Activated CD4-positive, alpha-beta T cell treated with anti-CD3 and anti-CD28 coated beads, Interleukin-2, amount 50 U/mL, for 24 hours (primary cell): ENCODE measurements at places on chromosomes 6 and 20.

- DNase-seq: no peak
These were observed 339.7 kb downstream of the TBC1D32 start for GRCh38 chr6:120994573-120994967.

- DNase-seq: no peak
These were observed 260.8 kb downstream of the ZFAND3 start for GRCh38 chr6:38080360-38080759.

- no peak for DNase-seq
These were observed 5.6 kb downstream of the CD93 start for GRCh38 chr20:23080521-23080920.

DNA sequence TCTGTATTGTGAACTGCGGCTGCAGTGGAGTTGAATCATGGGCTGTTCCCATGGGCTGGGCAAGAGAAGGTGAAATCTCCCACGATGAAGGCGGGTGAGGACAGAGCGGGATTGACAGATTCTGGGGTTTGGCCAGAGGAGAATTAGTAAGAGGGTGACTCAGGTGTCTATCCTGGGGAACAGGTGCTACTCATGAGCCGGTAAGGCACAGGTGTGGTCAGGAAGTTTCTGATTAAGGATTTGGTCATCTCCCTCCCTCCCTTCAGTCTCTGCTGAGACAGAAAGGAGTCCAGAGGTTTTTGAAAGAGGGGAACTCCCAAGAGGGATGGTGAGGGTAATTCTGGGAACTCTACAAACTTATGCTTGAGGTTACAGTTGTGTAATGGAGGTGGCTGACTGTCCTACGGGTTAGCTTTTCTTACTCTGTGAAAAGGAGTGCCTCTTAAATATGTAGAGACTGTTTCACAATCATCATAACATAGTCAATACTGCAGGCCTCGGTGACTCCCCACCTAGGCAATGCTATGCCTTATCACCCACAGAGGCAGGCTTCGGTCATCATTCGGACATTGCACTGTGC lies 31.5 kb downstream of the SERPINB1 start:
- DNase-seq: no peak

- DNase-seq: no peak
These were observed at the start of gene NRSN1 for GRCh38 chr6:24125980-24126379. NRSN1 (plus strand) TSS chr6:24126215; CDS start chr6:24134328, 8,113 bp downstream.

- DNase-seq: no peak
These were observed 40.2 kb upstream of the CD83 start for GRCh38 chr6:14077193-14077867.

- DNase-seq: no peak
These were observed 28.7 kb upstream of the EDN1 start for GRCh38 chr6:12261502-12261901.

DNA sequence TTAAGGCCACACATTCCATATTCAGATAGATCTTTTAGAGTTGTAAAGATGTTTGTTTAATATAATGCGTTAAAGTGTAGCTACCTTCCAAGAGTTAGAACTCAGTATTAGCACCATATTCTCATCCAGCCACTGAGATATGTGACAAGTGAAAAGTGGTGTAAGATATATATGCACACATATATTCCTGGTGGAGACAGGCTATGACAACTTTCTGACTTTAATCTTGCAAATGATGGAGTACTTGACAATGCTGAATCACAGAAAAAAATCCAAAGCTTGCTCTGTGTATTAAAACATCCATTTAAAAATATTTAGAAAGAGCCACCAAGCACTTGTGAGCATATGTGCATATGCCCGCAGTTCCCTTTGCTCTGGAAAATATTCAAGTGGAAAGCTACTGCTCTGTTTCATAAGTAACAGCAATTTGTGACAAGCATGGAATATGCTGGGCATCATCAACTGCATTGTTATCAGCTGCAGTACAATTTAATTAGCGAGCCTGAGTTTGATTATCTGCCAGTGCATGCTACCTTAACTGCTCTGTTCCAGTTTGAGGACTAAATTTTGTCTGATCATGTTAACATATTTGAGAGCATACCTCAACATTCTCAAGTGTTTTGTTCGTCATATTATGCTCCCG lies 64.8 kb downstream of the VIP start:
- DNase-seq: no peak

GRCh38 chr6:23308166-23308565 lies 738.8 kb downstream of the HDGFL1 start:
- DNase-seq: no peak

GRCh38 chr6:140671926-140672325 lies 1297.5 kb upstream of the CITED2 start:
- DNase-seq: no peak

GRCh38 chr6:148989585-148989984 lies 242.8 kb downstream of the UST start:
- no peak for DNase-seq

- DNase-seq: no peak
These were observed 47.2 kb upstream of the CCN2 start for GRCh38 chr6:131998255-131998982.

- no peak for DNase-seq
These were observed 157.5 kb downstream of the TRMT11 start for GRCh38 chr6:126143761-126144251.

DNA sequence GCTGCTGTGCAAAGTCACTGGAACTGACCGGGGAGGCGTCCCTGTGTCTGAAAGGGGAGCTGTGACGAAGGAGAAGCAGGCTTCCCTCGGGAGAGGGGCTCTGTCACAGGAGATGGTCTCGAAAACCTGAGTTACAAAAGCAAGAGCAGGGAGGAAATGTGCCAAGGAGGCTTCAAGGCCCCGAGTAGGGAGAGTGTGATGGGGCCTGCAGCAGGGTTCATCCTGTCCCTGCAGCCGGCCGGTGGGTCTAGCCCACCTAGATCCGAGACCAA lies 16.7 kb downstream of the DYNLT1 start:
- DNase-seq: no peak

DNA sequence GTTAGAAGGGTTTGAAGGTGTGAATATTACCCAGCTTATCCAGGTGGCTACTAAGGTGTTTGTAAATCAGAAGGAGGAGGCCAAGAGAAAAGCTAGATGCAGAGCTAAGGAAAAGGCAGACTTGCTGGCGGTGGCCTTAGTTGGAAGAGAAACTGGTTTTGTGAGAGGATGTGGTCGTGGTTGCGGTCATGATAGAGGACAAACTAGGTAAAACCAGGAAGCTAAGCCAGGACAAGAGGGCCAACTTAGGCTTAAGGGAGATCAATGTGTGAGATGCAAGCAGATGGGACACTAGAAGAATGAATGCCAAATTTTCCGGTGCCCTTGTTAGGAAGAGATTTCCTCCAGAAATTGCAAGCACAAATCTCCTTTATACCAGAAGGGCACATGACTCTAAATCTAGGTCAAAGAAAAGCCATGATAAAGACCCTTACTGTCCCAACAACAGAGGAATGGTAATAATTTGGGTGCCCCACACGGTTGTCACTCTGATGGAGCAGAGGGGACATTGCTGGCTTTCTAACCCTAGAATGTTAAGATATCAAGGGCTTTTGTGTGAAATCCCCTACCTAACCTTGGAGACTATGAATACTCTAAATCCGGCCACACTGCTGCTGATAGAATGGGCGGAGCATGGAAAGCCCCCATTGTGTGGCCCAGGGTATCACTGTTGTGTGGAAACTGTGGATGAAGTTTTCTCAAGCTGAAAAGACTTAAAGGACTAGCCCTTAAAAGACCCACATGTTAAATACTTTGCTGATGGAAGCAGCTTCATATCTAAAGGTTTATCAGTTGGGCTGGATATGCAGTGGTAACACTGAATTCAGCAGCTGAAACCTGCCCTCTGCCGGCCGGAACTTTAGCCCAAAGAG lies 7.8 kb downstream of the IL22RA2 start:
- no peak for DNase-seq

GRCh38 chr6:36766399-36766945 lies 68.8 kb downstream of the RAB44 start:
- no peak for DNase-seq

DNA sequence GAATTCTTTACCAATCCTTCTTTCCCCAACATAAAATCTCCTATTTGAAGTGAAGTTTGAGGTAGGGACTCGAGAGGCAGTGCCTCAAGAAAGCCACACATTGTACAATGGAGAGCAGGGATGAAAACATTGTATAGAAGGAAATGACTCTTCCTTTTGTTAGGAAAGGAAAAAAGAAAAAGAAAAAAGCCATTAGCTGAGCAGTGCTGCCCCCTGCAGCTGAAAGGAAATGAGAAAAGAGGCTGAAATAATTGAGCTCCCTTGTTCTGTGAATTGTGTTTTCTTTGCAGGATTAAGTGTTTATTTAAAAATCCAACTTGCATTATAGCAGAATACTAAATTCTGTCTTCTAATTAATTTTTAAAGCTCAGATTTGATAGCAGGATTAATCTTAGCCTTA lies 162.9 kb upstream of the SASH1 start:
- no peak for DNase-seq

- no peak for DNase-seq
These were observed 84.9 kb upstream of the MLN start for GRCh38 chr6:33888664-33889200.

DNA sequence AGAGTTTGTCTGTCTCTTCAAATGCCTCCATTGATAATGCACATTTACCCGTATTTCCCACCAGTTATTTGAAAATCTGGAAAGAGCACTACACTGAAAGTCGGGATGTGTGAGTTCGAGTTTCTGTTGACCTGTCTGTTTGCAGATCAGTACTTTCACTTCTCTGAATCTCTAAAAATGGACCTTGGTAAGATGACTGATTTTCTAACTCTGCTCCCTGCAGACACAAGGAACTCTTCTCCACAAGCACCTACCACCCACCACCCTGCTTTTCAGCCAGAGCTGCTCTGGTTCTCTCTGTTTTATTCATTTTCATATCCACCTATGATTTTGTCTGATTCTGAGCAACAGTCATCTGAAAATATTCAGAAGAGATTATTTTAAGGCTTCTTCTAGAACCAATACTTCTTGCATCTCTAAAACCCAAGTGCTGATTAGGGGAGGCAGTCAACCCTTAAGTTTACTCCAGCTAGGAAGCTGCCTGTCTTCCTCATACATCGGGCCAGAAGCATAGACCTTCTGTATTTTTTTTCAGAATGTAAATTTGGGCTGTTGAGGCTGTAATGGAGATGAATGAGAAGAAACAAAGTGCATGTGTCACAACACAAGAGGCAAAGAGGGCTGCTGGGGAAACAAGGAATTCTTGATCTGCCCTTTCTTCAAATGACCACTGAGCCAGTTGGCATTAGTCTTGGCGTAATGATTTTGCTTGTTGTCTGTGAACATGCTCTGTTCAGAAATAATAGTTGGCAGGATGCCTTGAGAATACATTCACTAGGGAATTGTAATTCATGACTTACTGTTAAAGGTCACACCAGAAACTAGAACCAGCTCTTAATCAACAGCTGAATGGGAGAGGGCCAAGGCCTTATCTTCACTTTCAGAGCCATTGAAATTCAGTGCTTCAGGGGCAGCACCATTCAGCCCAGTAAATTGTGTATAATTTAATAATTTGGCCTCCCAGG lies 85.4 kb upstream of the MYLIP start:
- no peak for DNase-seq

GRCh38 chr6:105346052-105346451 lies 56.8 kb downstream of the PREP start:
- DNase-seq: no peak

- DNase-seq: no peak
These were observed 2.1 kb downstream of the NQO2 start for GRCh38 chr6:3001773-3002293.

DNA sequence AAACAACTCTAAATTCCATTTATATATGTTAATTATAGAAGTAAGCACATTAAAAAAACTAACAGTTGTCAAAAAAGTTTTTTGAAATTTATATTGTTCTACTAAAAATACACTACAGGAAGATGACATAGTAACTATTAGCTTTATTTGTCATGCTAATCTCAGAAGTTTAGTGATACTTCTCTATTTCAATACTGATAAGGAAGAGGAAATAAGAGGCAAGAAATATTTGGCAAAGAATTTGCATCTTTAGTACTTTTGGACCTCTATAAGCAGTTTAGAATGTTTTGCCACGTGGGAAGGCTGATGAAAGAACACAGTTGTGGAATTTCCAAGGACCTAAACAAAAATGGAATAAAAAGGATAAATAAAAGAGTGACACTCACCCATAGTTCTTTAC lies 12.6 kb downstream of the IFNGR1 start:
- no peak for DNase-seq

GRCh38 chr6:87103977-87104601 lies 9.2 kb upstream of the CGA start:
- no peak for DNase-seq

DNA sequence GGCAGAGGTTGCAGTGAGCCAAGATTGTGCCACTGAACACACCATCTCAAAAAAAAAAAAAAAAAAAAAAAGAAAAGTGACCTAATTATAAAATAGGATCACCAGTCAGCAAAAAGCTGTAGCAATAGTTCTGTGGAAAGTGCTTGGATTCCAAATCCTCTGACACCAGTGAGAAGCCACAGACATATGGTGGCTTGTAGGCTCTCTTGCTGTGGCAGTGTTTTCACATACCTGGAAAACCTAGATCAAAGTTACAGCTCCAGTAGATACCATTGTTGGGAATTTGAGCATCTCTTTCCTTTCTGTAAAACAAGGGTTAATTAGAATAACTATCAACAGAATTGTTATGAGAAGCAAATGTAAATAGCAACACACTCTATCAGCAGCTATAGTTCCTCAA lies 4.1 kb downstream of the CCDC170 start:
- no peak for DNase-seq

- peak; percentile 24 for DNase-seq
These were observed 47.0 kb downstream of the WDR27 start for GRCh38 chr6:169654598-169655391.

- no peak for DNase-seq
These were observed 3.4 kb upstream of the KCNG1 start for GRCh38 chr20:51026269-51026668.

- no peak for DNase-seq
These were observed 299.5 kb downstream of the PAX1 start for GRCh38 chr20:22004946-22005345.

DNA sequence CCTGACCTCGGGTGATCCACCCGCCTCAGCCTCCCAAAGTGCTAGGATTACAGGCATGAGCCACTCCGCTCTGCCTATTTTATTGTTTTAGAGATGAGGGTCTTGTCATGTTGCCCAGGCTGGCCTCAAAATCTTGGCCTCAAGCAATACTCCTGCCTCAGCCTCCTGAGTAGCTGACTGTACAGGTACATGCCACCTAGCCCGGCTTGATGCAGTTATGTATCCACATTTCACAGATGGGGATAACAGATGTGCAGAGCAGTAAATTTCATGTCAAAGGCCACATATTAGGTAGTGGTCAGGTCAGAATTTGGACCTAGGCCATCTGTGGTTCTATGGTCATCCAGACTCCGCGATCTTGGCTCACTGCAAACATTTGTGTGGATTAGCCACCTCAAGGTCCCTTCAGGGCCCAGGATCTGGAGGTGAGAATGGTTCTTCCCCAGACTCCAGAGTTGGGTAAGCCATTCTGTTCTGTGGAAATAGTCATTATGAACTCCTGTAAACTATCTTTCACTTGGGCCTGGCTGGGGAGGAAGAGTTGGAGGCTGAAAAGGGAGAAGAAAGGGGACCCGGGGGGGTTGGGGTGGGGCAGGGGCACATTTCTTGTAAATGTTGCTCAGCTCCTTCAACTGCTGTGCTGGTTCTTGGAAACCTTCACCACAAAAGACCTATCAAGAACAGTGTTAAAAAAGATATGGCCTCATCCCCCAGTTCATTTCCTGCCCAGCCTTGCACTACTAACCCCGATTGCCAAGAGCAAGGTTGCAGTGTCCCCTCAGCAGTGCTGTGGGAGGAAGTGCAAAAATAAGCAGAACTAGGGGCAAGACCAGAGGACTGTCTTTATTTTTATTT lies 13.0 kb downstream of the PIM1 start:
- peak; percentile 50 for DNase-seq
